ENCODE measurements at places on chromosomes 16 and 17. TPM values are rescaled to one million over a fixed set of nuclear protein-coding genes. Genes with fewer than 3 reads are reported as not detected.

Gene TLCD1
- 4.1 TPM for total RNA-seq

Gene CCL8
- 1.4 TPM for total RNA-seq

Gene PDP2
- total RNA-seq = 20.3 TPM

Gene SHCBP1
- total RNA-seq = 1.6 TPM

Gene TNK1
- 7.4 TPM for total RNA-seq

Gene VMO1
- 14.4 TPM for total RNA-seq

Gene RNF112
- total RNA-seq = 1.2 TPM

Gene C17orf78
- total RNA-seq = not detected

Gene KCNAB3
- total RNA-seq = 4.5 TPM

Gene ETV4
- 3.3 TPM for total RNA-seq

Gene LLGL2
- total RNA-seq = 256 TPM

Gene SEPTIN1
- total RNA-seq = 13.6 TPM

Gene KRT33B
- total RNA-seq = not detected

Gene WWOX
- 39.8 TPM for total RNA-seq

Gene PIPOX
- 3.6 TPM for total RNA-seq

Gene DLX4
- total RNA-seq = 1.9 TPM

Gene MEIOB
- total RNA-seq = not detected

Gene ENDOV
- total RNA-seq = 93.2 TPM

Gene SCRN2
- 29.5 TPM for total RNA-seq

All from upper lobe of left lung (tissue), 6 donors.